ENCODE measurements at places on chromosomes 2 and 18. TPM values are rescaled to one million over a fixed set of nuclear protein-coding genes. Genes with fewer than 3 reads are reported as not detected.

Gene PER2
- 7.7 TPM for total RNA-seq

Gene SKOR2
- total RNA-seq = not detected

Gene IL1RL1
- 3.7 TPM for total RNA-seq

Gene CCDC141
- 22.5 TPM for total RNA-seq

Gene IKZF2
- 11.6 TPM for total RNA-seq

Gene EFEMP1
- 329 TPM for total RNA-seq

Gene NCKAP5
- total RNA-seq = 4.0 TPM
